ENCODE measurements at places on chromosomes 12 and 14.
A peak's percentile ranks its signal among the peaks of the same experiment; 100 is the strongest.

DNA sequence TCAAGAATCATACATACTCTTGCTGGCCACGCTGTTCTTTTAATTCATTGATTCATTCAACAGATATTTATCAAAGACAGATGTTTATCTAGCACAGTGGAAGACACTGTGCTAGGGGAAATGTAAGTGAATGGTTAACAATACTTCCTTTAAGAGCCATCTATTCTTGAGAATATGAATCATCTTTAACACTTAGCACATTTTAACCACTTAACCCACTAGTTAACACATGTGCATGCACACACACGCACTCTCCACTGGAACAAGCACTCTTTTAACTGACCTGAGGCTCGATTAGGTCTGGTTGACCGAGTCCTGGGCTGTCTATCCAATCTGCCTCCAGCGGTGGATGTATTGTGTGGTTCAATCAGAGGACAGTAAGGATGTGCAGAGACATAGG, 34.6 kb downstream of the LMNTD1 start:
- no peak for DNase-seq

GRCh38 chr12:120642826-120643225, 2.4 kb downstream of the CABP1 start:
- DNase-seq: no peak

DNA sequence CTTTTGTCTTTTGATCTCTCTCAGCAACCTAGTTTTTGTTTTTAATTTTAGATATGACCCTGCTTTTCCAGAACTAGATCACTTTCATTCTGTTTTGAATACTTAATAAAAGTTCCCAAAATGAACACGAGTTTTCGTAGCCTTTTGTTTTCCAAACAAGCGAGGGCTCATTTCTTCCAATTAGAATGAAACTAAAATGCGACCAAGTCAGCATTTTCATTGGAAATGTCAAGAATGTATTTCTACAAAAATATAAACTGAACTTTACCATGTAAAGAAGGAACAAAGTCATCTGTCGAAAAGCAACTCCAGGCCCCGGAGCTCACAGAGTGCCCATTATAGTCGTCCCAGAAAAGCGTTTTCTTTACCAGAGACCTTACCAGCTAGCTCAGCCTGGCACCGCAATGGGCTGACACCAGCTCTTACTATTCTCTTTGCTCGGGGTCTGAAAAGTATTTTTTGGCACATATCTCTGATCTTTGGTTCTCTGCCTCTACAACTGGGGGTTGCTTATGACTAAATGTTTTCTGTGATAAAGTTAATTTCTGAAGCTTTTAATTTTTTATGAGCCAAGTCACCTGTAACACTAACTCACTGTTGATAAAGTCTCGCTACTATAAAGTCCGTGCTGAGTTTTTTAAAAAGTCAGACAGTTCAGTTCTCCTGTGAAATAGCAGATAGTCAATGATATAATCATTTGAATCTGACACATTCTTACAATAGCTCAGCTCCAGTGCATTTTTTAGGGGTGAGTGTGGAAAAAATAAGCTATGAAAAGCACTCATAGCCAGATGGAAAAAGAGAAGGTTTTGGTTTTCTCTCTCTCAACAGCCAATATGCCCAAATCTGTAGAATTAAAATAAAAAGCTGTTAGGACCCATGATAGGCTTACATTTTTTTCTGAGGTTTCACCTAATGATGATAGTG, 43.4 kb downstream of the SAMD4A start:
- no peak for DNase-seq

DNA sequence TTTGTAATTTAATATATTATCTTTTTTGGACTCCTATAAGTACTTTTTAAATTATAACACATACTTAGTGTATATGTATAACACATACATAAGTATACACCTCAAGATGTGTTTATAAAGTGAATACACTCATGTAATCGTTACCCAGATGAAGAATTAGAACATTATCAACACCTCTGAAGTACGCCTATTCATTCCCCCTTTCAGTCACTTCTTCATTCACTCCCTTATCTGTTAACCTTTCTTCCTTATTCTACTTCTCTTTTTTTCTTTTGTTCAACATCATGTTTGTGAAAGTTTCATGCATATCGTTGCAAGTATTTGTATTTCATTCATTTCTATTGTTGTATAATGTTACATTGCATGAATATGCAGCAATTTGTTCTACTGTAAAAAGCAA, 98.5 kb downstream of the ARID2 start:
- no peak for DNase-seq

GRCh38 chr12:26651566-26652188, 181.3 kb downstream of the ITPR2 start:
- no peak for DNase-seq

DNA sequence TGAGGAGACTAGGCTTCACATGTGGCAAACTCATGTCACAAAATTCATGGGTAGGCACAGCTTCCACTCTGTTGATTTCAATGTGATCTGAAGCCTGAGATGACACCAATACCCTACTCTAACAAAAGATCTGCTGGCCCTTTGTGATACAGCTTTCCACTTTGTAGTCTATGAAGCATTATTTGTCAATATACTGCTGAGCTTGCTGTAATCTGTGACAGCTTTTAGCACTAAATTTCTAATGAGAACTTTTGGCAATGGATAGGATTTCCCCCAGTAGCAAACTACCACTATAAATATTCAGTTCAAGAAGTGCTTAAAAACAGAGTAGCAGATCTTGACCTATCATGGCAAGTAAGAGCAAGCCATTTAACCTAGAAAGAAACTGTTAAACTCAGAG, 5.6 kb upstream of the HEATR5A start:
- no peak for DNase-seq

- DNase-seq: no peak
These were observed 54.7 kb downstream of the PPM1A start for GRCh38 chr14:60303745-60304144.

- no peak for DNase-seq
These were observed 503.0 kb downstream of the NPAS3 start for GRCh38 chr14:33441633-33442032.

- no peak for DNase-seq
These were observed 339.7 kb downstream of the NUAK1 start for GRCh38 chr12:105799103-105799502.

- DNase-seq: no peak
These were observed 77.3 kb downstream of the HELB start for GRCh38 chr12:66379616-66380015.

DNA sequence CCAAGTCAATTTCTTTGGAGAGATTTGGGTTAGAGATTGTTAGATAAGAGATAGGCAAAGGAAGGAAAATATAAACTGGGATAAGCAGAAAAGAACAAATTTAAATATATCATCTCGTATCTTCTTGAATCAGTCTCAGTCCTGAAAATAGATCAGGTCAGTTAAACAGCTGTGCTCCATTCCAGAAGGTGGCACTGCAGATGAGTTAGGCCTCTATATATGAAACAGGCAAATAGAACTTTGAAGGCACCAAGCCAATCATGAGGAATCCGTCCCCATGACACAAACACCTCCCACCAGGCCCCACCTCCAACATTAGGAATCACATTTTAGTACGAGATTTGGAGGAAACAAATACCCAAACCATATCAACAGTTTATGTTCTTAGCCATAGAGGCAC, 605.5 kb upstream of the USP15 start:
- no peak for DNase-seq

DNA sequence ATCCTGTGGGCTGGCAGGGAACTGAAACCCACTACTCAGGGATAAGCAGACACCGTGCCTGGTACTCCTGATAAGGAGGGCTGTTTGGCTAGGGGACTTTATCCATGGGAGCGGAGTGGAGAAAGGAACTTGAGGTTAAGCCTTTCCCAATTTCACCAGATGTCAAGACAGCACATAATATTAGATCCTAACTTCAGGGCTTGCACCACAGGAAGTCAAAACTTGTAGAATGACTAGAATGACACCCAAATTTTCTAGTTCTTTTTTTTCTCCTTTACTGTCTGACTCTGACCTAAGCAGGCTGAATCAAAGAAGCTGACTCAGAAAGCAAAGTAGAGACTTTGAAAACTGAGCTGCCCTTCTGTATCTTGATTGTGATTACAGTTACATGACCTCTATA, 7.1 kb upstream of the CGRRF1 start:
- DNase-seq: no peak

DNA sequence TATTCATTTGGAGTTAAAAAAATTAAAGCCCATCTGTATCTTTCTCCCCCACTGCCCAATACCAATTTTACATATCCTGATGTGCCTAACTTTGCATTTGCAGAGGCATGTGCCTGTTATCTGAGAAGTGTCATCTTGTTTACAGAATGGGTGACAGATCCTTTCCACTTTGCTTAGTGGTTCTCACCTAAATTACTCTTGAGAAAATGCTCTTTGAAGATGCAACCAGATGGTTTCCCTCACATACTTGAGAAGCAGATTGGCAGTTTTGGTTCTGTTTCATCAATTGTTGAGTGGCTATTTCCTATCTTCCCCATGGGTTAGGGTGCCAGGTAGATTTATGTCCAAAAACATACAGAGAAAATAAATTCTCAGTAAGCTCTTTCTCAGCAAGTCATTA, 1051.4 kb upstream of the ATXN7L3B start:
- DNase-seq: no peak

- DNase-seq: no peak
These were observed 2.8 kb downstream of the FBXL14 start for GRCh38 chr12:1591543-1591942.

GRCh38 chr12:119463211-119463926, 128.8 kb downstream of the CCDC60 start:
- DNase-seq: no peak

- peak; percentile 43 for DNase-seq
These were observed 44.5 kb downstream of the SLC38A6 start for GRCh38 chr14:61025251-61026223.

DNA sequence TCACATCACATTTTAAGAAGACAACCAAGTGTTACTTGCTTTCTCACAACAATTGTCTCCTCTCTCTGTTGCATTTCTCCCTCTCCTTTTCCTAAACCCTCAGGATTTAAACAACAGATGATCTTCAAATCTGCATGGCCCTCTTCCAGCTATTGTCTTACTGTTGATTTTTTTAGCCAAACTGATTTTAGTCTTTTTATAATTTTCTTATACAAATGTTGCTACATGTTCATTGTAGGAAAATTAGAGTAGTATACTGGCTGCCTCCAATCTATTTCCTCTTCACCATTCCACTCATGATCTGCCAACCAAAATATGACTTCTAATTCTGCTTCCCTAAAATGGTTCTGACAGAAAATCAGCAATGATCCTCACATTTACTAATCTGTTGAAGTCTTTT, 1.4 kb upstream of the KERA start:
- DNase-seq: no peak

DNA sequence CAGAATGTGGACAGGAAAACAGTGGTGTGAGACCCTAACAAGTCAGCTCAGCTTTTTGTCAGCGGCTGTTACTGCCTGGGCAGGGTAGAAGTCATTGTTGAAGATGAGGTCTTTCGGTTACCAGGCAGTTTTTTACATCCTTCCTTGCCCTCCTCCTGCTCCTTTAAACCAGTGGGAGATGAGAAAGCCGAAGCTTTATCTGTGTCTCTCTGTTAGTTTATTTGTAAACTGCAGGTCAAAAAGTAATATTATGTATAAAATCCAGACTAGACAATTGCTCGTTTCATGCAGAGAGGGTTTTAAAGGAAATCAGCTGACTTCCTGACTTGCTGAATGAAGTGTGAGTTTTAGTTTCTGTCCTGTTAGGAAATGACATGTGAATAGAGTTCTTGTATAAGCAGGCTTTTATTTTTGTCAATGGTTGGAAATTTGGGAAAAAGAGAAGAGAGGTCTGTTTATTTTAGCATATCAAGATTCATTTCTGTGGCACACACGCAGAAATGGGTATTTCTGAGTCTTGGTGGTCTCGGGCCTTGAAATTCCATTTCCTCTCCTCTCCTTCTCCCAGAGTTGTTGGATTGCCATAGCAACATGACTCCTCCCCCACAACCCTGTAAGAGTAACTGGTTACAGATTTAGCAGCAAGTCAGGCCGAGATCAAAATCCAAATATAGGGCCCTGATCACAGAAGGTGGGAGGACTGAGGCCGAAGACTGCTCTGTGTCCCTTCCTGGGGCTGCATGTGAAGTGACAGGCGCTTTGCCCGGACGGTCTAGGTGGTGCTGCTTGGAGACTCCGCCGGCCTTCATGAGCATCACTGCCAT, 60.8 kb downstream of the SAMD4A start:
- peak; percentile 42 for DNase-seq

DNA sequence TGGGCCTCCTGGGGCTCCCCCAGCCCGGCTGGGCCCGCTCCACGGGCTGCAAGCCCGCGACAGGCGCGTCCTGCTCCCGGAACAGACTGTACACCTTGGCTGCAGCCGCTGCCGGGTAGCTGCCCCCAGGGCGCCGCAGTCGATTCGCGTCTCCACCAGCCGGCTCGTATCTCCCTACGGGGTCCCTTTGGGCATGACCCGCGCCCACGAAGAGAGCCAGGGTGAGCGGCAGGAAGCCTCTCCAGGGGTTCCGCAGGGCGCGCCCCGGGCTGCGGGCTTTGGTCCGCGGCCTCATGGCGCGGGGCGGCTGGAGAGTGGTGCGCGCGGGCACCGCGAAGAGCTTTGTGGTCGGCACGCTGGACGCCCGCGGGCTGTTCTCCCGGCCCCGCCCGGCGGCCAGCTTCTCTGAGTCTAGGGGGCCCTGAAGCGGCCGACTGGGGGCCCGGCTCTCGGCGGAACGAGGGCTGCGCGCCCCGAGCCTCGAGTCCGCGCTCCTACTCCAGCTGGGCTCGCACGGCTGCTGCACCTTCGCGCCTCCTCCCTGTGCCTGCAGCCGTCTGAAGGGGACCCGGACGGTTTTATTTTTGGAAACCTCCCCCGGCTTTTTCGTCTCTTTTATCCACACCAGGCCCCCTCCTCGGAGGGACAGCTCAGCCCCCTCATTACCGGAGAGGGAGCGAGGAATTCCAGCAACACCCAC, at the start of gene LTBP2:
TSS of gene LTBP2 (minus strand) at position 588 of the 700 bp plus-strand sequence. CDS start at position 295, 293 bp downstream.
- no peak for DNase-seq

DNA sequence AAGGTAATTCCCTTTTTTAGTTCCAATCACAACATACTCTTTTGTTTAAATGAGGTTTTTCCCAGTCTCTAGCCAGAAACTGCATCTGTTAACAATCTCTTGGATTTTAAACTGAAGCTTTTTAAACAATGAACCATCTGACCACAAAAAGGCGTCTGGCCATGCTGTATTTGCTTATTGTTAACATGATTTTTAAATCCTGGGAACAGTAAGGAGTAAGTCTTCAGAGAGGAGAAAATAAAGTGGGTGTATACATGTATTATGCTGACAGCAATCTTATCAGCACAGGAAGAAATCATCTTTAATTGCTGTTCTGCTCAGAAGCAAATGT, 106.2 kb downstream of the DAAM1 start:
- DNase-seq: no peak

Measured in CD4-positive, alpha-beta T cell treated with Interleukin-15 for 1 hour (primary cell).